ENCODE measurements at places on chromosomes 12 and 14.

GRCh38 chr14:93044556-93044955, 71.2 kb downstream of the ITPK1 start:
- no peak for DNase-seq

DNA sequence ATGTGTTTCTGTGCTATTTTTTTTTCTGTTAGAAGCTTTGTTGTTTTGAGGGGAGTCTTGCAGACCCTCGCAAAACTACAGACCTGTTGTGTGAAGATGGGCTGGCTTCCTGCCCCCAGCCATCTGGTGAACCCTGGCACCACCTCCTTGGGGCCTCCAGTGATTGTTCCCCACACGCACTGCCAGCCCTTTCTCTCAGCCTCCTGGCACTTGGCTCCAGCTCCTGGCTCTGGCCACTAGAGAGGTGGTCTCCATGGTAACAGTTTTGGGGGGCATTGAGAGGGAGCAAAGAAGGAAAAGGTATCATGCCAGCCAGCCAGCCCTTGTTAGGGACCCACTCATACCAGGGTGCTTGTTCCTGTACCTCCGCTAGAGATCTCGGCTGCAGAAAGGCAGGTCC, 176.4 kb upstream of the RPH3A start:
- no peak for DNase-seq

DNA sequence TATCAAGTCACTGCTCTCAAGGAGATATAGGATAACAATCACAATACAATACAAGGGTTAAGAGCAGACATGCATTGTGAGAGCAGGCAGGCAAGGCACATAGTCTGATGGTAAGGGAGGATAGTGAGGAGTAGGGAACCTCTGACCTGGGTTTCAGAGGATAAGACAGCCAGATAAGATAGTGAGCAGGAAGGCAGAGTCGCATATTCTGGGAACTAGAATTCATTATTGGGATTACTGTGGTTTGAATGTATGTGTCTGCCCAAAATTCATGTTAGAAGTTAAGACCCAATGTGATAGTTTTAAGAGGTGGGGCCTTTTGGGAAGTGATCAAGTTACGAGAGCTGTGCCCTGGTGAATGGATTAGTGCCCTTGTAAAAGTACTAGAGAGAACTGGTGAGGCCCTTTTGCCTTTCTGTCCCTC, 14.4 kb upstream of the ATF1 start:
- no peak for DNase-seq

DNA sequence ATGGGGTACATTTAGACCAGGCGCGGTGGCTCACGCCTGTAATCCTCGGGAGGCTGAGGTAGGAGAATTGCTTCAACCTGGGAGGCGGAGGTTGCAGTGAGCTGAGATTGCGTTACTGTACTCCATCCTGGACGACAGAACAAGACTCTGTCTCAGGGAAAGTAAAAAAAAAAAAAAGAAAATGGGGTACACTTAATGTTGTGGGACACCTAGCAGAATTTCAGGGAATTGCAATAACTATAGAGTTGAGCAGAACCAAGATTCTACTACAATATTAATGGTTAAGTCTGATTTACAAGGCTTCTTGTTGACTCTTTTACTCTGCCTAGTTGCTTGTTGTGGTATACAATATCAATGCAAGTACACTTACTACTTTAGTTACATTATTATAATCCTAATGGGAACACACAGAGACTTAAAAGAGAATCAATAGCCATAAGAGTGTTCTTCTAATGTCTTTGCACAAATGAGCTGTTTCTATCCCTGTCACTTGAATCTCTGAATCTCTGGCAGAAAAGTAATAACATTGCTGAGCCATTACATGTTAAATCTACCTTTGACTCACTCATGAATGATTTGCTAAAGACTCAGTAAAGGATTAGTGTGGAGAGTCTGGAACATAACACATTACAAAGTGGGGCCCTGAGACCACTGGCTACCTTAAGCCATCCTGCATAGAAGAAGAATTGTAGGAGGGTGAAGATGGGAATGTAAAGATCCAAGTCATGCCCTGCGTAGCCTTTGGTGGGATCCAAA, 22.7 kb downstream of the BEST3 start:
- no peak for DNase-seq

DNA sequence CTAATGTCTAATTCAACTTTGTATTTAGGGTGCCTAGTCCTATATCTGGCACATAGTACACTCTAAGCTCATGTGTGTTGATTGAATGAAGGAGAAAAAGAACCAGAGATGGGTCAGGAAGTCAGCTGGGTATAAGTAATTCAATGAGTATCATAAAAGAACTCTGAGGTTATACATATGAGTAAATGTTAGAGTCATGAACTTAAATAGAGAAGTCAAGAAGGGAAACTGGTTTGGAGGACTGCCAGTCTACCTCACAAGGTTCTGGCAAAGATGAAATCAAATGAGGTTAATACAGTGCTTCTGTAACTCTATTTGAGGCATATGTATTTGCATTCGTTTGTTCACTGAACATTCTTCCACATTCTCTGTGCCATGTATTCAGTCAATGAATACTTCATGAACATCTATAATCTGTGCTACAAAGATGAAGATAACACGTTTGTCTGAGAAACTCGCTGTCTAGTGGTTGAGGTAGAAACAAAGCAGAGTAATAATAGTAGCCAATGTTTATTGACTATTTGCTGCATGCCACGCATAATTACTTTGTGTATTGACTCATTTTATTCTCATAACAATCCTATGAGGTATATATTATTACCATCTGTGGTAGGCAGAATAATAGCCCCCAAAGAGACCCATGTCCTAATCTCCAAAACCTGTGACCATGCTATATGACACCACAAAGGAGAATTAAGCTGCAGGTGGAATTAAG, 88.9 kb downstream of the PTGER2 start:
- DNase-seq: no peak

DNA sequence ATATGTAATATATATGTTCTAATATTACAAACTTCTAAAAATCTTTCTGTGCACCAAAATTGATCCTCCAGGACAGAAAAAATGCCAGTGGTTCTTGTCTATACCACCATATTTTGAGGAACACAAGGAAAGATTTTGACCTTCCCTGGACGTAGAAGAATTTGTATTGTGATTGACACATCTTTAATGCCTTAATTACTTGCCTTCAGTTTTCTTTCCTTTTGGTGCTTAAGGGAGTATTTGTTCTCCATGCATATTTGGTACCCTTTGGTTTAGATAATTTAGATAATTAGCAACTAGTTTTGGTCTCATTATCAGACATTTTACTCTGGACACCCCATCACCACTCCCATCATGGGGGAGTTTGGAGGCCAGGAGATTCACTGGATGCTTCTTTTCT, 27.6 kb downstream of the TRAF3 start:
- no peak for DNase-seq

DNA sequence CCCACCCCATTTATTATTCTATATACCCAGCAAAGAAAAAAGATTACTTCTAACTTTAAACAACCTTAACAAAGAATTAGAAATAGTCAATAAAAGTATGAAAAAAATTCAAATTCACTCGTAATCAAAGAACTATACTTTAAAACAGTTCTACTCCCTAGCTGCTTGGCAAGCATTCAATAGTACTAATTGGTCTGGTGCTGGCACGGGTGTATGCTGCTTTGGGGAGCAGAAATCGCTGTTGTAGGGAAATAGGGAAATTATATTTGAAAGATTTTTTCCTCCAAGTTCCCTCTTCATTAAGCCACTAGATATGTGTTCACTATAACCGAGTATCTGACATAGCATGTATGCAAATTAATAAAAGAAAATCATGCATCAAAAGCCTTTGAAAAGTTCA, 65.7 kb downstream of the DICER1 start:
- DNase-seq: no peak

- DNase-seq: no peak
Observed at GRCh38 chr14:51836417-51836816, 24.0 kb upstream of the GNG2 start.

GRCh38 chr14:82855912-82856391, 1322.3 kb upstream of the SEL1L start:
- DNase-seq: no peak

DNA sequence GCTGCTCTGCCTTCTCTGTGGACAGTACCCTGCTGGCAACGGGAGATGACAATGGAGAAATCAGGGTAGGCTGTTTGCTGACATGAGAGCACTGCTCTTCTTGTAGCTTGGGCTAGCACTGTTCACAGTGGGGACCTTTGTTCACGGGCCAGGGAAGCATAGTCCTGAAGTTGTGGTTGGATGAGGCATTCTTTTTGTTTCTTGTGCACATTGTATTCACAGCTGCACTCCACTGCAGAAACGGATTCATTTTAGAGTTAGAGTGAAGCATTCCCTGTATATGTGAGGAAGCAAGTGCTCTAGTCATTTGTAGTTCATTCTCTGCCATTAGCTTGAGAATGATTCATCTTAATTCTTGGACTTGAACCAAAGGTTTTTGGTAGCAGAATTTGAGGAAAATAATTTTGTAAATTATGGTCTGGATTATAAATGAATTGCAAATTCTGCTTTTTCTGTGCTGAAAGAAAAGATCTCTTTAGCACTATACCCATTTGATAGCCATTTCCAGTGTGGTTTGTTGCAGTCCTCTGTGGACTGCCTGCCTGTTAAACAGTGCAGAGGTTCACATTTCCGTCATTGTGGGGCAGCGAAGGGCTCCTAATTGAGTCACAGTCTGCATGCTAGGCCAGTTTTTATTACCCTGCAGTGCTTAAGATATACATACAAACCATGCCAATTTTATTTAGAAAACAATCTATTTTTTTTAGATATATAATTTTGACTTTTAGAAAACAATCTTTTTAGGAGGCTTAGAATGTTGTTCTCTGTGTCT, 80.6 kb downstream of the APAF1 start:
- DNase-seq: peak; percentile 71

- DNase-seq: no peak
Observed at GRCh38 chr12:31524791-31525495, 66.0 kb downstream of the DENND5B start.

- DNase-seq: no peak
Observed at GRCh38 chr12:22380031-22380430, 45.5 kb upstream of the ST8SIA1 start.

- DNase-seq: no peak
Observed at GRCh38 chr14:34824826-34825225, 50.3 kb downstream of the BAZ1A start.

- DNase-seq: no peak
Observed at GRCh38 chr12:26690601-26691000, 142.4 kb downstream of the ITPR2 start.

DNA sequence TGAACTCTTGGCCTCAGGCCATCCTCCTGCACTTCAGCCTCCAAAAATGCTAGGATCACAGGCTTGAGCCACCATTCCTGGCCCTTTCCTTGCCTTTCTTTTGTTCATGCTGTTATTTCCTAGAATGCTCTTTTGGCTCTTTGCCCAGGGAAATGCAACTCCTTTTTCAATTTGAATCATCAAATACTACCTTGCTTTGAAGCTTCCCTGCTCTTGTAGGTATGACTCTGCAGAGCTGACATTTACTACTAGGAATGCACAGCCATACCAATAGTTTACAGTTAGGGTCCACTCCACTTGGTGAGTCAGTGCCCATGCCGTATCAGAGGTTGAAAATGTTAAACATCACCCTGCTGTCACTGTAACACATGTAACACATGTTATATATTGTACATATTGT, 107.0 kb upstream of the CRY1 start:
- no peak for DNase-seq

DNA sequence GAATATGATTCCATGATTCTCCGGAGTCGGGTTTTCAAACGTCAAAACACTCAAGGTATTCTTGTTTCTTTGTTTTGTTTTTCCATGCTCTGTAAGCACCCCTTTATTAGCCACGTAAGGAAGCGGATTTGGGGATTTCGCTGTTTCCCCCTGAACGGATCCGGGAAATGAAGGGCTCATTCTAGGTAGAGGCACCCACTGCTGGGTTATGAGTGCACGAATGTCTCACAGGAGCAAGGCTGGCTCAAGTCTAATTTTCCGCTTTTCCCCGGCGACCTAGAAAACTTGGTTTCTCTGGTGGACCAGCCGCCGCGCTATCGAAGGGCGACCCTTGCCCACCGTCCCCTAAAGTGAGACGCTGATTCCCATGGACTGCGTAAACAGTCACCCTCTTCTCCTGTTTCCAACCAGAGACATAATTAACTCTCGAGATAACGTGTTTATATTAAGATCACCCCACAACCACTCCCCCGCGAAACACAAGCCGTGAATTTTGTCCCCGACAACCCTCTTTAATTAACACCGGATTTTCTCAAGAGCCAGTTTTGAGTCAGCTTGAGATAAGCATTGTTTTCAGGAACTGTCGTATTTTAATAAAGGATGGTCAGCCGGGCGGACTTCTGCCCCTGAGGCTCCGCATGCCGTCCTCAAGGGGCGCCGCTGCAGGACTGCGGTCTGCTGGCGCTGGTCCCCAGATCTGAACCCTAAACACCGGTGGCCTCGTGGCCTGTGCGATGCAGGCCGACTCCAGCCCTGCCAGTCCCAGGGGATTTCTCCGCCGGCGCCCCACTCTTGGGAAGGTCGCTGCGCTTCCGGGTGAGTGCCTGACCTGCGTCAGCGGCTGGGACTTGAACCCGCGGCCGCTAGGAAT, 515 bp upstream of the ABCC9 start:
- DNase-seq: no peak

DNA sequence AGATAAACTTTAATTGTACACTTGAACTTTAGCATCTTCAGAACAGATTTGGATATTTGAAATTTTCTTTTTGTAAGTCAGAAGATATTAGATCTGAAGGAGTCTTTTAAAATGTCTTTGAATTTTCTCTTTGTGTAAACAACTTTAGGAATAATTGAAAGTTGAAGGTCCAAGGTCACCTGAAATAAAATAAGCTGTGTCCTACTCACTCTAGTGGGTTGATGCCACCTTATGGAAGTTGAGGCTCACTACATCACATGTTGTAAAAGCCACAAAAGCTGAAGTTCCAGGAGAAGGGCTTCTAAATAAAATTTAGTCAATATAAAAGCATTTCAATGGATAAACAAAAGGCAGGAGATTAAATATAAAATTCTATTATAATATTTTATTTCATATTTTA, 122.0 kb upstream of the ATXN7L3B start:
- no peak for DNase-seq

DNA sequence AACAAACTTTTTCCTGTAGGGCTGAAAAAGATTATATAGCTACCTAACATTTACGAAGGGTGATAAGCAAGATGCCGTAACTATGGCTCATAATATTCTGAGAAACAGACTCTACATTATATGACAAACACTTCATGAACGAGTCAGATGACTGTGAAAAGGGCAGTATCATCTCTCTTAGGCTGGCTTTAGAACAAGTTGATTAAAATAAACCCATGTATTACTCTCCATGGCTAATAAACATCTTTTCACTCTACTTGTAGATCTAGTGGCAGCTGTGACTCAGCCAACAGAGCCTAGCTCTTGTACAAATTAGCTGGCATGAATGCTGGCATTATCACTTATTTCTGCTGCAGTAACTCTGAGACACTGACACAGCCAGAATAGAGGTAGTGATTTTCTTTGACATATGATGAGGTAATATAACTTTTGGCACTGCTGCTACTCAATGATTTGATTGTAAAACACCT, 47.1 kb downstream of the SLC2A13 start:
- no peak for DNase-seq

- no peak for DNase-seq
Observed at GRCh38 chr14:35818346-35819115, 7.6 kb upstream of the BRMS1L start.

- DNase-seq: no peak
Observed at GRCh38 chr12:42695490-42695995, 106.0 kb upstream of the PRICKLE1 start.
